CD4-positive, alpha-beta T cell treated with Interleukin-17A for 4 hours (primary cell): ENCODE measurements at places on chromosomes 6 and 20.
A peak's percentile ranks its signal among the peaks of the same experiment; 100 is the strongest.

DNA sequence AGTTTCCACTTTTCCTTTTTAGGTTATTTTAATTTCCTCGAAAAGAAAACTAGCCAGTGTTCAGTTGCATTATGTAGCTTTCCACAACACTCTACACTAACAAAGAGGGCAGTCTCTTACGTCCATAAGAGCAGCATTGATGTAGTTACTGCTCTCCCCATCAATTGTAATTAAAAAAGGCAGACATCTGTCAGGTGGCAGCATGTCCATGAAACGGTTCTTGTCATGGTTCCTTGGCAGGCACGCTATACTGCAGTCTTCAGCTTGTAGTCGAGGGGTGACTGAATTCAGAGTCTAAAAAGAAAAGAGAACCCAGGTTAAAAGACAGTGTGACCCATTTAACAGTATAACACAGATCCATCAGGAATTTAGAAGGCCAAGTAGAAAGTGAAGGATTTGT, 80.1 kb upstream of the THEMIS start:
- DNase-seq = no peak

DNA sequence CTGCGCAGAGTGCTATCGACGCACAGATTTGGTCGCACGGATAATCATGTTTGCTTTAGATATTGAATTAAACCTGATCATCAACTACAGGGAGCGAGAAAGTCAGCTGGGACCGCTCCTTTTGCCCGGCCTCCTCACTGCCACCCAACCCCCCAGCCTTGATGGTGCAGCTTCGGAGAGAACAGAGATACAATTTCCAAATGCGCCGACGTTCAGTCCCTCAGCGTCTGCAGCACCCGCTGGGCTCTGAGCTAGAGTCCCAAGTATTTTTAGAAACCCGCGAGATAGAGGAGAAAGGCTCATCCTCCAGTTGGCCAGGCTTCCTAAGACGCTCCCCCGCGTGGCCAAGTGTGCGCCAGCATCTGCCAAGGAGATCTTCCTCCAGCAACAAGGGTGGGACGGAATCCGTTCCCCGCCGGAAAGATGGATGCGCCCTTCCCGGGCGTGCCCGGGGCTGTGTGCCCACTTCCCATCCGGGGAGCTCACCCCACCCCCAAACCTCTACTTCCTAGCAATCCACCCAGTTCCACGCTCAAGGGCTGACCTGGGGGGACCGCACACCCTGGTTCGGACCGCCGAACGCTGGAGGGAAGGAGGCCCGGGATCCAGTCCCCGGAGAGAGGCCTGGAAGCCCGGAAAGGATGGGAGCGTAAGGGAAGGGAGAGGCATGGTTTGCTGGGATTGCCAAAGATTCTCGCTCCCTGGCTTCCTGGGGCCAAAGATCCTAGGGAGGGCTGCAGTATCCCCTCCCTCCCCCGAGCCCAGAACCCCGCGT, 4.1 kb downstream of the NKX2-2 start:
- DNase-seq = no peak

DNA sequence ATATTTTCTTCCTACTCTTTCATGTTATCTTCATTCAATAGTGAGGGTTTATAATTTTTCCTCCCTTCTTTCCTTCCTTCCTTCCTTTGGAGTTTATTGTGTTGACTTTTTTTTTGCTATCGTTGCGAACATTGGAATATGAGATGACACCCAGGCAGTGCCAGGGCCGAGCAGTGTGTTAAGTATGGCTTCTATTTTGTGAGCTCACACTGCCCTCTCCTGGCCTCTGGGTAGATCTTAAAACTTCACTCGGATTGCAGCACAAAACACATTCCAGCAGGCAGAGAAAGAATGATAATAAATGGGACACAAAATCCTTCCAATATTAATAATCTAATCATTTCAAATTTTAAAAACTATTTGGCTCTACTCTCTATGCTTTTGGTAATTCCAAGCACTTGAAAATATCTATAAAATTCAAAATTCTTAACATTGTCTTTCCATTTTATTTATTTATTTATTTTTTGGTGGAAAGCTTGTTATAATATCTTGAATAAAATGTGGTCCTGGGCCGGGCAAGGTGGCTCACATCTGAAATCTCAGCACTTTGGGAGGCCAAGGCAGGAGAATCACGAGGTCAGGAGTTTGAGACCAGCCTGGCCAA, 147.4 kb upstream of the OLIG3 start:
- peak; percentile 78 for DNase-seq

- no peak for DNase-seq
Observed at GRCh38 chr20:23436681-23437080, 2.8 kb upstream of the CSTL1 start.

DNA sequence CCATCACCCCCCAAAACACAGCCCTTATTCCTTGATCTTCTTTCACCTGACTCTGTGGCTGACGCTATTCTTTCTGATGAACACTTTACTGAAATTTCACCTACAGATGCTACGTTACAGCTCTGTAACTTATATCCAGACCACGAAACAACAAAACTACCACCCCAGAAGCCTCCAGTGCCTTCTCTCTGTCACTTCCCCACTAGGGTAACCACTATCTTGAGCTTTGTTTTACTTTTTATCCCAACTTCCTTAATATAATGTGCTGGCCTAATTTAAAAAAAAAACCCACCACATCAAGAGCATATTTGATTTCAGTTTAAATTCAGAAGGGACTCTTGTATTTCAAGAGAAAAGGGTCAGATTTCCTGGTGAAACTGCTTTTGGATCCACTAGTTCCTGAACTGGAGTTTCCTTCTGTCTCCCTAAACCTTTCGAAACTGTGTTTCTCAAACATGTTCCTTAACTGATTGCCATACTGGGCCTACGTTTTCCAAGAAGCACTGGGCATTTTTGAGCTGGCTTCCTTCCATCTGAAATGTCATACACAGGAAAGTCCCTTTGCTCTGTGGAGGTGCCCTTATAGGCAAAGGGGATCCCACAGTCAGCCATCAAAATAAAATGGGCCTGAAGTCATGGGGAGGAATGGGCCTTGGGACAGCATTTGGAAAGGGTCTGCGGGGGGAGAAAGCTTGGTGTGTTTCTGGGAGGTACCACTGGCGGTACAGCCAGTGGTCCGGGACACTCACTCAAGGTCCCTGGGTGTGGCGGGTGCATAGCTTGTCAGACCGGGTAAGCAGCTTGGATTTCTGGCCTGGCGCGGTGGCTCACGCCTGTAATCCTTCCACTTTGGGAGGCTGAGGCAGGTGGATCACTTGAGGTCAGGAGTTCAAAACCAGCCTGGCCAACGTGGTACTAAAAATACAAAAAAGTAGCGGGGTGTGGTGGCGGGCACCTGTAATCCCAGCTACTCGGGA, 25.8 kb upstream of the RTF2 start:
- no peak for DNase-seq

- DNase-seq = no peak
Observed at GRCh38 chr20:14441201-14441600, 103.8 kb upstream of the FLRT3 start.

GRCh38 chr6:124977067-124977908, 15.1 kb downstream of the RNF217 start:
- no peak for DNase-seq

- DNase-seq = no peak
Observed at GRCh38 chr6:41639809-41640371, 1.6 kb downstream of the MDFI start.

GRCh38 chr20:16205507-16205906, 367.7 kb downstream of the KIF16B start:
- DNase-seq = no peak

GRCh38 chr6:143098054-143098671, 37.5 kb downstream of the AIG1 start:
- DNase-seq = no peak

GRCh38 chr20:39605908-39606307, 643.8 kb downstream of the DHX35 start:
- DNase-seq = no peak

- DNase-seq = no peak
Observed at GRCh38 chr6:121652726-121653623, 217.5 kb downstream of the GJA1 start.

DNA sequence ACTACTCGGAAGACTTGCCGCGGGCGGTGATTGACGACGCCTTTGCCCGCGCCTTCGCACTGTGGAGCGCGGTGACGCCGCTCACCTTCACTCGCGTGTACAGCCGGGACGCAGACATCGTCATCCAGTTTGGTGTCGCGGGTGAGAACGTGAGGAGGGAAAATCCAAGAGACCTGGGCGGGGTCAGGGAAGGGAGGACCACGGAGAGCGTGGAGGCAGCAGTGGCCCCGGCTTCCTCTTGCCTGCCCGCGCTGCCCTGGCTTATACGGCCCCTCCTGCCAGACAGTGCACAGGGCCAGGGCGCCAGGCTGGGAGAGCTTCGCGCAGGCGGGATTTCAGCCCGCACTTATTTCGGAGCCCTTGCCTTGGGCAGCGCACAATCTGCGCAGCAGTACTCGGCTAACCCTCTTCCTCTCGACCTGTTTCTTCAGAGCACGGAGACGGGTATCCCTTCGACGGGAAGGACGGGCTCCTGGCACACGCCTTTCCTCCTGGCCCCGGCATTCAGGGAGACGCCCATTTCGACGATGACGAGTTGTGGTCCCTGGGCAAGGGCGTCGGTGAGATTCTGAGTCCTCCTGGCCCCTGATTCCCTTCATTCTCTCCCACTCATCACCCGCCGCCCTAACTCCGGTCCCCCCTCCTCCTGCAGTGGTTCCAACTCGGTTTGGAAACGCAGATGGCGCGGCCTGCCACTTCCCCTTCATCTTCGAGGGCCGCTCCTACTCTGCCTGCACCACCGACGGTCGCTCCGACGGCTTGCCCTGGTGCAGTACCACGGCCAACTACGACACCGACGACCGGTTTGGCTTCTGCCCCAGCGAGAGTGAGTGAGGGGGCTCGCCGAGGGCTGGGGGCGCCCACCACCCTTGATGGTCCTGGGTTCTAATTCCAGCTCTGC, 2.0 kb downstream of the MMP9 start:
- peak; percentile 52 for DNase-seq

- no peak for DNase-seq
Observed at GRCh38 chr6:94372229-94372628, 952.9 kb upstream of the EPHA7 start.

DNA sequence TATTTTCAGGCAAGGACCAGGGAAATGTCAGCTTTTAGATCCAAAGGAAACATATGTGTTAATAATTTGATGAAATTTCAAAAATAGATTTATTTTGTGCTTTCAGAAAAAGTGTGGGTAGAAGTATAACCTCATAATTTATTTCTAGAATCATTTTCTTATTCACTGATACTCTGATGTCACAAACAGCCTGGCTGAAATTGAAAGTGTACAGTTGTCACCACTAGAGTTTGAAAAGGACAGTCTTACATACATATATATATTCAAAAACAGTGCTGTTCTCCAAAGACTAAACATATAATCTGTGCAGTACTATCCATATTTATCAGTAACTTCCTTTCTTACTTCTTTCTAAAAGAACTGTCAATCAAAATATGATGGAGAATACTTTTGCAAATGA, 254.4 kb upstream of the KCNQ5 start:
- no peak for DNase-seq

DNA sequence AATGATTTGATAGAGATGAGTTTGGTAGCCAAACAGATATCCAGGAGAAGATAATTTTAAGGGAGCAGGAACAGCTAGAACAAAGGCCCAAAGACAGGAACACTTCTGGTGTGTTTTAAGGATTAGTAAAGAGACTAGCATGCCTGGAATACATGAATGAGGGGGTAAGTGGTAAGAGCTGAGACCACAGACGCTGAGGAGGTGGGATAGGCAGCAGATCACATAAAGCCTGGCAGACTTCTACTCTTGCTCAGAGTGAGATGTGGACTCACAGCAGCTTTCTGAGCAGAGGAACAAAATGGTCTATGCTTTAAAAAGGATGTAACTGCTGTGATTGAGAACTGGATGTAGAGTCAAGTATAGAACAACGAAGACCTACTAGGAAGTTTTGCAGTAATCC, 100.1 kb downstream of the EPHA7 start:
- DNase-seq = no peak

GRCh38 chr6:155939253-155939652, 483.6 kb upstream of the NOX3 start:
- DNase-seq = no peak

GRCh38 chr6:128241216-128241615, 279.2 kb downstream of the PTPRK start:
- no peak for DNase-seq

- DNase-seq = no peak
Observed at GRCh38 chr20:43167615-43168014, 22.1 kb downstream of the PTPRT start.

- no peak for DNase-seq
Observed at GRCh38 chr6:26269531-26270485, 95.2 kb upstream of the BTN3A2 start.

DNA sequence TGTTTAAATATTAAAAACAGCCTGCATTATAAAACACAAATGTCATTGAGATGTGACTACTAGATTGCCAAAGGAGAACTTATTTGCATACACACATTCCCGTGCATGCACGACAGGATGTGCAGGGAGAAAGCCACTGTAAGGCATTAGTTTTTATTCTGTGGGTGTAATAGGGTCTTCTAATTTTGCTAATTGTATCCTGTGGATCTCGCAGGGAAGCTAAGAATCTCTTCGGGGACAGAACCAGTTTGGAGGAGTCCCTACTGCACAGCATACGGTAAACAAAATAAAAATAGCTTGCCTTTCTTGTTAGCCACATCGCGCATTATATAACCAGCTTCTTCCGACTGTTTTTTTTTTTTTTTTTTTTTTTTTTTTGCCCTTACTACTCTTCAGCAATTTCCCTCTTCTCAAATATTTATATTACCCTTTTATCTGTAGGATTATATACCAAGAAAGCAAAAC, 2.0 kb downstream of the ATXN1 start:
- peak; percentile 32 for DNase-seq

- DNase-seq = peak; percentile 7
Observed at GRCh38 chr6:156687789-156688619, 89.2 kb upstream of the ARID1B start.

DNA sequence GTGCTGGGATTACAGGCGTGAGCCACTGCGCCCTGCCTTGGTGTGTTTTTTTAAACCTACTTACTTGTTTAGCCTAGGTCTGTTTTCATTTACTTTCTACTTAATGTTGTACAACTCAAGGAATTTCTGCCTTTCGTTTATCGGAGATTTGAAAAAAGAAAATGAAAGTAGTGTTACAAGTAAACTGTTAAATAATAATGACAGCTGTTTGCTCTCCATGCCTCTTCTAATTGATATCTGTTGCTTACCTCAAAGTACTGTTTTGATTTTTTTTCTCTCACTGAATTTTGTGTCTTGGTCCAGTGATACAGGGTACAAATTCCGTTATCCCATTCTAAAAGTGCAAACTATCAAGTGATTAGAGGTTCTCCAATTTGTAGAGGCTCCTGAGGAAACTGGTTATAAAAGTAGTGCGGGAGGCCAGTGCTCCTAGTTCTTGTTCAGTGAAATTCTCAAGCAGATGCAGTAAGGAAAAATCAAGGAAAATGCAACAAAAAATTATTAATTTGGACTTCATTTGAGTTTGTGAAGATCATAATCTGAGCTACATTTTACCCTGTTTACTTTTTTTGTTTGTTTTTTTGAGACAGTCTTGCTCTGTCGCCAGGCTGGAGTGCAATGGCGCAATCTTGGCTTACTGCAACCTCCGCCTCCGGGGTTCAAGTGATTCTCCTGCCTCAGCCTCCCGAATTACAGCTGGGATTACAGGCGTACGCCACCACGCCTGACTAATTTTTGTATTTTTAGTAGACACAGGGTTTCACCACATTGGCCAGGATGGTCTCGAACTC, 2.2 kb downstream of the UBR2 start:
- DNase-seq = no peak
